ENCODE measurements at places on chromosomes 1 and 21. TPM values are rescaled to one million over a fixed set of nuclear protein-coding genes. Genes with fewer than 3 reads are reported as not detected.
A peak's percentile ranks its signal among the peaks of the same experiment; 100 is the strongest.

GRCh38 chr1:117796226-117796625 is 133.2 kb downstream of the GDAP2 start:
- no peak overlapping the region for H3K27ac ChIP-seq
- no peaks in the 10 kb centered on the region for H3K36me3 ChIP-seq
- no peak overlapping the region for H3K4me3 ChIP-seq
- DNase-seq, result peak; percentile 56
- H3K4me1 ChIP-seq, result peaks cover 15% of the 10 kb centered on the region
- H3K27me3 ChIP-seq, result no peaks in the 10 kb centered on the region

- peaks cover 26% of the 10 kb centered on the region for H3K4me1 ChIP-seq
- H3K27me3 ChIP-seq, result no peaks in the 10 kb centered on the region
- H3K4me3 ChIP-seq, result no peak overlapping the region
- H3K36me3 ChIP-seq, result no peaks in the 10 kb centered on the region
Observed at GRCh38 chr1:165854101-165854845, 26.9 kb downstream of the UCK2 start.

DARS2 gene
- 22.8 TPM for total RNA-seq

DNA sequence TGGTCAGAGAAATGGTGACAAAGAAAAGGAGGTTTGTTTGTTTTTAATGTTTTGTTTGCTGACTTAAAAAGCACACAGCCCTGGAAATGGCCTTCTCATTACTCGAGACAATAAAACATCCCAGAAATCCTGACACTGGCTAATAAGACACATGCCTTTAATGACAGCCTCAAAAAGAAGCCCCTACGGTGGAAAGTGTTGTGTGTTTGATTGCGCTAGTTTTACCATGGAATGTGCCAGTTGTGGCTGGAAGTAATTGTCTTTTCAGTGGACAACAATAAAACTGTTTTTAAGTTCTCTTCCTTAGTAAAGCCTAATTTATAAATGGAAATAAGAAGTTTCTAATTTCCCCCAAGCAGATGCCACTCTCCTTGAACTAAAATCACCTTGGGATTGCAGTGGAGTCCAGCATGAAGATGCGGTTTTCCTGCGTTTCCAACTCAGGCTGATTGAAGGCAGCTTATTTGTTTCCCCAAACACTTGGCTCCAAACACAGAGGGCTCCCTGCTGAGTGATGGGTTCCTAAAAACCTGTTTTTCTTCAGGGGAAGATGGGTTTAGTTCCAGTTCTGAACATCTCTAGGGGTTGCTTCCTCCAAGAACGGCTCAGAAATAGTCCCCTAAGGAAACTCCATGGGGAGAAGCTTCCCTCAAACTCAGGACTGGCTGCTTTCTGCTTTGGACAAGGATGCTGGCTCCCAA is 54.3 kb downstream of the CD247 start:
- H3K27me3 ChIP-seq, result peaks cover 31% of the 10 kb centered on the region
- H3K4me3 ChIP-seq, result no peak overlapping the region
- no peak for DNase-seq
- H3K36me3 ChIP-seq, result no peaks in the 10 kb centered on the region
- H3K27ac ChIP-seq, result no peak overlapping the region
- H3K4me1 ChIP-seq, result no peaks in the 10 kb centered on the region

DNA sequence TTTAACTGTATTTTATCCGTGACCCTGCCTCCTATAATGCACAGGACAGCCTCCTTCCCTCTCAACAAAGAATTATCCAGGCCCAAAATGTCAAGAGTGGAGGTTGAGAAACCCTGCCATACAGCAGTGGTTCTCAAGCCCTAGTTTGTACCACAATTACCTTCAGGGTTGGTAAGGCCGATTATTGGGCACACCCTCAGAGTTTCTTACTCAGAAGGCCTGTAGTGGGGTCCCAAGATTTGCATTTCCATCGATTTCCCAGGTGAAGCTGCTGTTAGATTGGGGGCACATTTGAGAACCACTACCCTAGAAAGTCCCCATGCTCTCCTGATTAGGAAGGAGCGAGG is 400 bp upstream of the PGBD2 start:
- no peaks in the 10 kb centered on the region for H3K27me3 ChIP-seq
- H3K36me3 ChIP-seq, result no peaks in the 10 kb centered on the region
- peak overlapping the region; percentile 83 for H3K27ac ChIP-seq

- no peaks in the 10 kb centered on the region for H3K36me3 ChIP-seq
- no peak overlapping the region for H3K4me3 ChIP-seq
- no peak for DNase-seq
Observed at GRCh38 chr21:35323947-35324346, 274.8 kb upstream of the RUNX1 start.

DNA sequence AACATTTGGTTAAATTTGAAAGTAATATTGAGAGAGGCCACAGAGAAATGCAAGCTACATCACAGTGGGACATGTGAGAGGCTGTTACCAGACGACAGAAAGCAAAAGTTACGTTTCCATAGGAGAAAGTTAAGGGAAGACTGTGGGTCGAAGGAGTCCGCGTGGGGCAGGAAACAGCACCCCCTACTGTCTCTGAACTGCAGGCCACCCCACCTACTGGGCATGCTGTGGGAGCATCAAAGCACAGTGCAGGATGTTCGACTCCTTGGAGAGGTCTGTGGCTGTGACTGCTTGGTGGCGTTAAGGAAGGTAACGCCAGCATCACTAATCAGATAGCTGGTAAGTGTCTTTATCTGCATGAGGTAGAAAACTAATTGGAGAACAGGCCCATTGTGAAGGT is 123.9 kb downstream of the PTBP2 start:
- no peak overlapping the region for H3K4me3 ChIP-seq
- no peak for DNase-seq
- H3K27me3 ChIP-seq, result no peaks in the 10 kb centered on the region
- peaks cover 2% of the 10 kb centered on the region for H3K4me1 ChIP-seq
- H3K36me3 ChIP-seq, result no peaks in the 10 kb centered on the region

Measured in IMR-90 (cell line).